ENCODE measurements at places on chromosomes 1 and 21.

- no peak for DNase-seq
These were observed 1611.6 kb downstream of the NCAM2 start for GRCh38 chr21:22609802-22610201.

GRCh38 chr1:54979327-54979891 is 1.0 kb upstream of the TMEM61 start:
- no peak for DNase-seq

GRCh38 chr1:16956775-16957174 is 23.6 kb downstream of the MFAP2 start:
- no peak for DNase-seq

DNA sequence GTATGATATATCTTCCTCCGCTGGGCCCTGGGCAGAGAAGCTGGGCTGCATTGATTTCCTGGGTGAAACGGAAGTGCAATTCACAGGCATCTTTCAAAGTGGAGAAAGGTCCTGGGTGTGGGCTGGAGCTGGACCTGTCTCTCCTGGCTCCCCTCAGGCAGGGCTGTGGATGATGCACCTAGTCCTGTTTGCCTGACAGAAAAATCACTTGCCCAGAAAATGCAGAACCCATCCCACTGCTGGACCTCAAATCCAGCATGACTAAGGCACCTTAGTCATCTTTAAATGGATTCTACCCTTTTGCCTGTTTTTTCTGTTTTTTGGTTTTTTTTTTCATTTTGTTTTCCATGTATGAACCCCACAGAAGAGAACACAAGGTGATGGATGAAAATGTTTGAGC is 49.7 kb downstream of the MYSM1 start:
- DNase-seq: no peak

DNA sequence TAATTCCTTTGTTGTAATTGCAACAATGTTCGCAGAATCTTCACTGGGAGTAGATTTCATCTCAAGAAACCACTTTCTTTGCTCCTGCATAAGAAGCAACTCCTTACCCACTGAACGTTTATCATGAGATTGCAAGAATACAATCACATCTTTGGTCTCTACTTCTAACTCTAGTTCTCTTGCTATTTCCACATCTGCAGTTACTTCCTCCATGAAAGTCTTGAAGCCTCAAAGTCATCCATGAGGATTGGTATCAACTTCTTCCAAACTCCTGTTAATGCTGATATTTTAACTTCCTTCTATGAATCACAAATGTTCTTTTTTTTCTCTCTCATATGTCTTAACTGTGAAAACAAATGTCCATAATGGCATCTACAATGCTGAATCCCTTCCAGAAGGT is 118.6 kb upstream of the RAB4A start:
- DNase-seq: no peak

DNA sequence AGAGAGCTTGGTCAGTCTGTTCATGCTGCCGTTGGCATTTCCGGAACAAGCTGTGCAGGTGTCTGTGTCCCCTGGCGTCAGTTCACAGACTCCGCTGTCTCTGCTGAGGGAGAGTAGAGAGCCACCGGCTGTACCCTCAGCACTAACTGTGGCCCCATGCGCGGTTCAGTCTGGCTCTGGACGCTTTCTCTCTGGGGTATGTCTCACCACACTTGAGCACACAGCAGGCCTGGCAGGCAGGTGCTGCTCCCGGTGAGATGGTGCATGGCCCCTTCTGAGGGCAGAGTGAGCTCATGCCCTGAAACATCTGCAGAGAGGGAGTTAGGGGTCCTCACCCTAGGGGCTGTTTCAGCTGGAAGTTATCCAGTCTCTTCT is 60.0 kb upstream of the TLR5 start:
- no peak for DNase-seq

DNA sequence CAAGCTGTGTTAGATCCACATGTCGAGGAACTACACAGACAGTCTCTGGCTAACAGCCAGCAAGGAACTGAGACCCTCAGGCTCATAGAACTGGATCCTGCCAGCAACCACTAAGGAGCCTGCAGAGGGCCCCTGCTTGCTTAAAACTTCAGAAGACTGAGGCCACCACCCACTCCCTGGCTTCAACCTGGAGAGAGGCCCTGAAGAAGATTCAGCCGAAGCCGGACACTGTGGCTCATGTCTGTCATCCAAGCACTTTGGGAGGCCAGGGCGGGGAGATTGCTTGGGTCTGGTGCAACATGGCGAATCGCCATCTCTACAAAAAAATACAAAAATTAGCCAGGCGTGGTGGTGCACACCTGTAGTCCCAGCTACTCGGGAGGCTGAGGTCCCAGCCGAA is 92.6 kb upstream of the TMPRSS2 start:
- DNase-seq: no peak

DNA sequence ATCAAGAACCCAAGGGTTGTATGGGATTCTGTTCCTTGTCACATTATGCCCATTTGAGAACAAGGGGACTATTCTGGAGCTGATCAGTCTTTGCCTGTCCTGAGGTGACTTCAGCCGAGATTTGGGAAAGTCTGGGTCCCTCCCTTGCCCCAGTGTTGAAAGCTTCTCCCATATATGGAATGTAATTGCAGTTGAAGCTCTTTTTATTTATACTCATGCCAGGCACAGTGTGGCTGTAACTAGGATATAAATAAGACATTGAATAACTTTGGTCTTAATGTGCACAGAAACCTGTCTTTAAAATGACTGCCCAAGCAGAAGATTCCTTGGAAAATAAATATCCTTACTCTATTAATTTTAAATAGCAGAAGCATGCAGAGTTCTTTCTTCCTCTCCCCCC is 15.2 kb downstream of the AKNAD1 start:
- no peak for DNase-seq

DNA sequence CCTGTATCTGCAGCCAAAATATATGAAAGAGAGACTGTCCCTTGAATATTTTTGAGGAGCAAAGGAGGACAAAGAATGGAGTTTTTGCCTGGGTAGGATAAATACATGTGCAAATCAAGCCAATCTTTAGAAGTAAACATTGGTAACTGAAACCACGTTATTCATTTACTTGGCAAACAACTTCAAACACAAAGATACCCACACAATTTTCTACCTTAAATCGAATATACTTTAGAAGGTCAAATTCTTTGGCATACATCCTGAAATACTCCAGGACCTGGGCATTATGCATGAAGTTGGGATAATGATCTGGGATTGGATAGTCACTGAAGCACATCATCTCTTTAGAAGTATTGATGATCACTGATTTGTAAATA is 9.6 kb downstream of the FMO5 start:
- DNase-seq: no peak

GRCh38 chr1:41414716-41415306 is 53.6 kb downstream of the FOXO6 start:
- no peak for DNase-seq

- no peak for DNase-seq
These were observed 833.3 kb downstream of the USP25 start for GRCh38 chr21:16563116-16563515.

- DNase-seq: no peak
These were observed 58.6 kb downstream of the OLIG1 start for GRCh38 chr21:33128538-33128937.

DNA sequence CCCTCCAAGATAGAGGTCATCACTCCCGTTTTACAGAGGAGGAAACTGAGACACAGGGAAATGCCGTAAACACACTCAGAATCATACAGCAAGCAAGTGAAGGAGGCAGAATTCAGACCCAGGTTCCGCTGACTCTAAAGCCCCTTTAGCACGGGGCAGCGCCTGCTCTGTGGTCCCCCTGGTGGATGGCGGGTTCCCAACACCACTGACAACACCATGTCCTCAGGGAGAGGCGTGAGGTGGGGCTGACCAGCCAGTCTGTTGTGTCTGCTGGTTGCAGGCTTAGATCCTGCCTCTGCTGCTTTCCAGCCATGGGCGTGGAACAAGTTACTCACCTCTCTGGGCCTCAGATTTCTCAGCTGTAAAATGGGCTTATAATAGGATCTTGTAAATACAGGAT is 617.3 kb downstream of the MATN1 start:
- DNase-seq: no peak

GRCh38 chr1:59601811-59602210 is 212.9 kb upstream of the HOOK1 start:
- DNase-seq: no peak

DNA sequence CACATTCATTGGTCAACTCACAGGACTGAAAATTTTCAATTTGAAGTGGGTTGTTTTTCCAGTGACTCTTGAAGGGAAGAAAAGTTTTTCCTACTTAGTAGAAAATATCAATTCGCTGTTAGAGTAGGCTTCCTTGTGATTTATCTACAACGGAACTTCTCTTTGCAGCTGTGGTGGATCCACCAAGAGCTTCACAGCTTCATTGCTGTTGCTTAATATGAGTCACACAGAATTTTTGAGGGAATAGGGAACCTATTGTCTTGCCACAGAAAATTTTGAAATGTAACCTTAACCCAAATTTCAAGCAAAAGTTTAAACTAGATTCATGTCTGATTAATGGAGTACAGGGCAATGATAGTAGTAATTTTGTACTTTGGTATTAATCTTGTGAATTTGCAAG is 58.4 kb upstream of the IFI44L start:
- DNase-seq: no peak

DNA sequence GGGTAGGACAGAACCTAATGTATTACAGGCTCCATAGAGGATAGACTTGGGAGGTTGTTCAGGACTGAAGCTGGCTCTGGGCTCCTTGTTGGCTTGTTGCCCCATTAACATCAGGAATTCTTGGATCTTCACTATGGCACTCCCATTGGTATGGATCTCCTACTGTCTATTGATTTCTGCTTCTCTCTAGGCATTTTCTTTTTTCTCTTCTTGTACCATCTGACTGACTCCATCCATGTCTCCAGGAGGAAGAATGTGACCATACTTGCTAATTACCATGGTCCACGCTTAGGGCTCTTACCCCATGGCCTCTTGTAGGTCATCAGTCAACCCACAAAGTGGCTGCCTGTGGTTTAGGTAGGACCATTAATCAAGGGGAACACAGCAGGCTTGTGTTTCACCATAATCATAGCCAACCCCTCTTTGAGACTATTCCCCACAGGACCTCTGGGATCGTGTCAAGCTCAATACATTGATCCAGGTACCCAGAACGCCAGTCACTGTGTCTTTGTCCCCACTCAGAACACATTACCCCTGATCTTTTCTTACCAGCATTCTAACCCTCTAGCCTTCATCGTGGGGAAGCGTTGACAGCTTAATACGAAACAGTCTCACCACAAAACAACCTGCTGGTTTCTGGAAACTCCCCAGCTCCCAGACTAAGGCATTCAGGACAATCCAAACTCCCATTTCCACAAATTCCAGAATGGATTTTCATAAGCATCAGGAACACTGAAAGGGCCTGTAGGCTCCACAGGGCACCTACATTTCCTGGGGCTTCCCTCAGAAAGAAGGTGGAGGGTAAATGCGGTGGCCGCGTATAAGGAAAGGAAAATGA is 97.1 kb downstream of the ETS2 start:
- no peak for DNase-seq

GRCh38 chr21:45474323-45474950 is 67.8 kb downstream of the SLC19A1 start:
- DNase-seq: no peak

DNA sequence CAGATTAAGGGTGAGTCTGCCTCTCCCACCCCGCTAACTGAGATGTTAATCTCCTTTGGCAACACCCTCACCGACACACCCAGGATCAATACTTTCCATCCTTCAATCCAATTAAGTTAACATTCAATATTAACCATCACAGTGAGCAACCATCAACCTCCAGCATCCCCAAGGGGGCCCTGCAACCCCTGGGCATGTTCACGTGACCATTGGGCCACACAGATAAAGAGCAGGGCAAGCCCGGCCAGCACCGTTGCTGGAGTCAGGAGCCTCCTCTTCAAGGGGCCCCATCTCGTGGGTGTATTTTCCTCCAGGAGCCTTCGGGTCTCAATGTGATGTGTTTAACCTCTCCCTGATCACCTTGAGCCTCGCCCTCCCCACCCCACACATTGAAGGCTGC is 8.0 kb upstream of the GPR157 start:
- DNase-seq: no peak

- DNase-seq: no peak
These were observed 552.5 kb upstream of the ADAMTS5 start for GRCh38 chr21:27519361-27519760.

- no peak for DNase-seq
These were observed 82.8 kb downstream of the PRKAB2 start for GRCh38 chr1:147089457-147089856.

- no peak for DNase-seq
These were observed 71.9 kb downstream of the CD34 start for GRCh38 chr1:207839083-207839413.

GRCh38 chr1:201229771-201230635 is 39.4 kb downstream of the IGFN1 start:
- no peak for DNase-seq

- DNase-seq: no peak
These were observed 73.5 kb upstream of the CAMK1G start for GRCh38 chr1:209510063-209510462.

DNA sequence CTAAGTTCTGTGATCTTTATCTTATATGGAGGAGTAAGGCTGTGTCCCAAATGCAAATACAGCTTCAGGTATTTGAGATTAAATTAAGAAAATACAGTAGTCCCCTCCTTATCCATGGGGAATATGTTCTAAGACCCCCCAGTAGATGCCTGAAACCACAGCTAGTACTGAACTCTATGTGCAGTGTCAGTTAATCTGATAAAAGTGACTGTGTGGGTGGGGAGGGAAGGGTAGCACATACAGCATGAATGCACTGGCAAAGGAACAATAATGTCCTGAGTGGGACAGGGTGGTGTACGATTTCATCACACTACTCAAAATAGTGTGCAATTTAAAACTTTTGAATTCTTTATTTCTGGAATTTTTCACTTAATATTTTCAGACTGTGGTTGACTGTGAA is 83.1 kb downstream of the HS2ST1 start:
- DNase-seq: no peak

GRCh38 chr1:20730690-20731056 is 1.8 kb downstream of the SH2D5 start:
- DNase-seq: no peak

GRCh38 chr1:114003431-114003830 is 24.2 kb downstream of the OLFML3 start:
- no peak for DNase-seq

DNA sequence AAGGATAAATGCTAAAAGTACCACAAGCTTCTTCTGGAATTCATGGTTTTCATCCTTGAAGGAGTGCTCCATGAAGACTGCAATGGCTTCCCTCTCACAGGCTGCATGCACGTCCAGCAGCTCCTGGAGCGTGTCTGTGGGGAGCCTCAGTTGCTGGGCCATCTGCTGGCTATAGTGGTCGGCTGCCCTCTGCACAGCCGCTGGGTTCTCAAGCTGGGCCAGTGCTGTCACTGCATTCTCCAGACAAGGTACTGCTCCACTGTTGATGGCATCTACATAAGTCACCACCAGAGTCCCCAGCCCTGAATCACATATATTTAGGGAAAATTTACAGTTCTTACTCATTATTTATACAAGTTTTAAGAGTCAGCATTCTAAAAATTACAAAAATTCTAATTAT is 8.7 kb downstream of the GBP4 start:
- no peak for DNase-seq

- no peak for DNase-seq
These were observed 255.0 kb upstream of the SNX7 start for GRCh38 chr1:98406352-98407088.

Data from stimulated activated CD4-positive, alpha-beta T cell treated with anti-CD3 and anti-CD28 coated beads, Interleukin-2, amount 100 ng/mL, for 4 hours (primary cell).